K562 (cell line): ENCODE measurements at places on chromosomes 11 and 22. TPM values are rescaled to one million over a fixed set of nuclear protein-coding genes. Genes with fewer than 3 reads are reported as not detected.

GRCh38 chr22:36528341-36528740 lies 625 bp downstream of the EIF3D start:
- peak; percentile 41 for DNase-seq
- peaks cover 3% of the 10 kb centered on the region; the same call in 1 of the 2 replicates for H3K4me1 ChIP-seq
- no peaks in the 10 kb centered on the region for H3K27me3 ChIP-seq
- peak overlapping the region; percentile 98 for H3K27ac ChIP-seq

OR52H1 gene
- not detected in 2 replicates for total RNA-seq

DNA sequence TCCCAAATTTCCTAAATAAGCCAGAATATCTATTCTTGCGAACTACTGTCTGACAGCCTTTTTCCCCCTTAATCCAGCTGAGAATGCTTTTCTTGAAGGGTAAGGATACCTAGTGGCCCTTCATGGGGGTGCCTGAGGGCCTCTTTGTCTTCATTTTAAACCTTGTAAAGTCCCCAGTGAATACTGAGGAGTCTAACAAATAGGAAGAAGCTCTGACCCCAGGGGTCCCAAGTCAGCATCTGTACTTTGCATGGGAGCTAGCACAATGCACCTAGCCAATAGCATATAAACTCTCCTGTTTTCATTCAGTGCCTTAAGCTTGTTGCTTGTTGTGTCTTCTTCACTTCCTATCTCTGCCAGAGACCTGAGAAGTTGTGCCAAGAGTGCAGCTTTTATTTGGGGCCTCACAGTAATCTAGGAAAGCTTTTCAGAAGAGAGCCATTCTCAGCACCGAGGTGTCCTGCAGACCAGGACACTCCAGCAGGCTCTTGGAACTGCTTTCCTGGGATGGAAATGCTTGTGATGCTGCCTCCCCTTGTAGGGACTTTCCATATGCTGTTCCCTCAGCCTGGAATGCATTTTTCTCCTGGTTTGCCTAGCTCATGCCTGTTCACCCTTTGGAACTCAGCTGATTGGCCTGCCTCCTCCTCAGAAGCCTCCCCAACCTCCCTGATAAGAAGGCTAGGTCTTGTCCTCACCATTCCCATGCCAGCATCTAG lies 37.2 kb downstream of the BMAL1 start:
- H3K27me3 ChIP-seq = peaks cover 41% of the 10 kb centered on the region
- H3K36me3 ChIP-seq = no peaks in the 10 kb centered on the region
- H3K27ac ChIP-seq = no peak overlapping the region
- DNase-seq = no peak

RAB39A gene
- not detected in 2 replicates for total RNA-seq

- H3K36me3 ChIP-seq = no peaks in the 10 kb centered on the region; the same call in 1 of the 3 replicates
- no peak for DNase-seq
- H3K27ac ChIP-seq = no peak overlapping the region
- peaks cover 32% of the 10 kb centered on the region for H3K4me1 ChIP-seq
These were observed 24.3 kb upstream of the CCDC34 start for GRCh38 chr11:27387362-27387761.

DNA sequence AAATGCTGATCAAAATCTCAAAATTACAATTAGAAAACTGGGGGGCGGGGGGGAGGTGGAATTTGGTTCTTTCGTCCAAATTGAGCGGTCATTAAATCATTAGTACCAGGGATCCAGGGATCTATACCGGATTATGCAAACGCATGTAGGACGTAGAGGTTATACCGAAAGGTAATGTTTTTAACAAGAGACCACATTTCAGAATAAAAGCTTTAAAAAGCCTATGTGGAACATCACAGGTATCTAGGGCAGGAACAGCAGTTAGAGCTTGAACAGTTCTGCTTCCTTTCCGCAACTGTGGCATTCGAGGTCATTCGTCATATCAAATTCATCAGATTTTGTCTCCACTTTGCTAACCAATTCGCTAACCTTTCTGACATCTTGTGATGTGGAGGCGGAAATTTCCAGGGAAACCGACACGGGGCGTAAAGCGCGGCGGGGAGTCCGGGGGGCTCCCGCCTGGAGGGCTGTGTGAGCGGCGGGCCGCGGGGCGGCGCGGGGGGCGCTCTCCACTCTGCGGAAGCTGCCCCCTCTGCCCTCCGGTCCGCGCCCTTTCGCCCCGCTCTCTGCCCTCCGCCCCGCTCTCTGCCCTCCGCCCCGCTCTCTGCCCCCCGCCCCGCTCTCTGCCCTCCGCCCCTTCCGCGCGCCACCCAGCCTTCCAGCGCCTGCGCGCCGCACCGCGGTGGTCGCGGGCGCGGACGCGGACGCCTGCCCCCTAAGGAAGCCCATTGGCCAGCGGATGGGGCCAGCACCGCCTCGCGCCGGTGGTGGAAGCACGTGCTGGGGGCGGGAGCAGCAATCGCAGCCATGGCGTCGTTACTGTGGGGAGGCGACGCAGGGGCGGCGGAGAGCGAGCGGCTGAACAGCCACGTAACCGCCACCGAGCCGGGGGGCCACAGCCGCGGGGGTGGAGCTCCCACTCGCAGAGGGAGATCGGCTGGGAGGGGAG lies at the start of gene DDX25:
DDX25 (plus strand) TSS at position 798 of the 949 bp plus-strand sequence; CDS start at position 808, 10 bp downstream.
- no peak for DNase-seq
- no peak within 1 kb of the TSS for H3K4me3 ChIP-seq
- peaks cover 6% of the 10 kb centered on the region; the same call in 2 of the 3 replicates for H3K4me1 ChIP-seq
- peaks cover 23% of the 10 kb centered on the region for H3K36me3 ChIP-seq
